ENCODE measurements at places on chromosomes 7 and 10.

DNA sequence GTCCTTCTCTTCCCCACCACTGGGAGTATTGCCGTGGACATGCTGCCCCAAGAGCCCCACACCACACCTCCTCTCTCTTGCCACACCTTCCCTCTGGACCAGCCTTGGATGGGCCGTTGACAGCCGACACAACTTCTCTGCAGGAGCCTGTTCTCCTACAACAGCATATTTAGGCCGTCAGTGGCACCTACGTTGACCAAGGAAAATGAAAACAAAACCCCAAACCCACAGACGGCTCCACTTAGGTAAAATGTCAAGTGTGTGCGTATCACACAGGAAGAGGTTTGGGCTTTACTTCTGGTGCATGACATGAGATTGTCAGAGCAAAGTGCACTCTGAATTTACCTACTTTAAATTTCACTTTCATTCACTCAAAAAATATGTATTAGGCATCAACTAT lies 246.6 kb downstream of the ZMYND11 start:
- DNase-seq = no peak

GRCh38 chr7:103821092-103821491 lies 168.4 kb downstream of the RELN start:
- no peak for DNase-seq

GRCh38 chr10:3310016-3310784 lies 137.6 kb upstream of the PITRM1 start:
- no peak for DNase-seq

GRCh38 chr7:55211726-55212125 lies 153.4 kb upstream of the LANCL2 start:
- no peak for DNase-seq

DNA sequence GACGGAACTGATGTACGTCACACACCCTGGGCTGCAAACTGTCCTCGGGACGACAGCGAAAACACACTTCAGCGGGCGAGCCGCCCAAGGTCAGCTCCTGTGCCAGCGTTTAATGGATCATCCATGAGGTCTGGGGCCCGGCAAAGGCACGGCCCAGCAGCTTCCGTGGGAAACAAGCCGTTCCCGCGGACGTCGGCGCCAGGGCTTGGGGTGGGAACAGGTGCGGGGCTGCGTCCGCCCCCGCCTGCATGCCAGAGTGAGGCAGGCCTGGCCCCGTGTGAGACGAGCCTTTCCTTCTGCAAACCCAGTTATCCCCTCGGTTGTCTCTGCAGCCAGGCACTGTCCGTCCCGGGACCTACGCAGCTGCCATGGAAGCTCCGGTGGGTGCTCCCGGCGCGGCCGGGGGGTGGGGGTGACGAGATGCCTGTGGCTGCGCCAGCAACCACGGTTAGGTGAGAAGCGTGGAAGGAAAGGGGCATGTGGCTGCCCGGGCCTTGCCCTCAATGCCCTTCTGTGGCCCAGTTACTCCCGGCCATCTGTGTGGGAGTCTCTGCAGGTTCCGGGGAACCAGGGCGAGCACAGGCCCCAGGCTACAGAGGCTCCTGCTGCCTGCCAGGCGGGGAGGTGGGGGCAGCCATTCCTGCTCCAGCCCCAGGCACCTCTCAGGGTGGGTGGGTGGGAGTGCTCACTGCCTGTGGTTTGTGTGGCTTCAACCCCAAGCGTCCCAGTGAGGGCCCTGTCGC lies 42.2 kb upstream of the PDGFA start:
- DNase-seq = no peak
